Germinal center (tissue), 1 donor: ENCODE measurements at places on chromosomes 16 and 17.

GRCh38 chr16:89732142-89732917, 11.0 kb downstream of the ZNF276 start:
- no peak for DNase-seq

DNA sequence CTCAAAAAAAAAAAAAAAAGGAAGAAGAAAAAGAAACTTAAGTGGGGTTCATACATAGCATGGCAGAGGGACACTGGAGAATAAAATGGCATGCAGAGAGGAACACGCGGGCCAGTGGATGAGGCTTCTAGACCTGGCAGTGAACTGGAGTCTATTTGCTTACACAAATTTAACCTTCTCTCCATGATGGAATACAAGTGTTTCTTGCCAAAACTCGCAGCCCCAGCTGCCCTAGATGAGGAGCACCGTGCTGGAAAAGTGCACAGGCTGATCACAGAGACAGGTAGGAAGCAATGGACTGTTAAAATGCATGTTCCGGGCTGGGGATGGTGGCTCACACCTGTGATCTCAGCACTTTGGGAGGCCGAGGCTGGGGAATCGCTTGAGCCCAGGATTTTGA, 9.3 kb downstream of the SSTR2 start:
- DNase-seq = no peak

DNA sequence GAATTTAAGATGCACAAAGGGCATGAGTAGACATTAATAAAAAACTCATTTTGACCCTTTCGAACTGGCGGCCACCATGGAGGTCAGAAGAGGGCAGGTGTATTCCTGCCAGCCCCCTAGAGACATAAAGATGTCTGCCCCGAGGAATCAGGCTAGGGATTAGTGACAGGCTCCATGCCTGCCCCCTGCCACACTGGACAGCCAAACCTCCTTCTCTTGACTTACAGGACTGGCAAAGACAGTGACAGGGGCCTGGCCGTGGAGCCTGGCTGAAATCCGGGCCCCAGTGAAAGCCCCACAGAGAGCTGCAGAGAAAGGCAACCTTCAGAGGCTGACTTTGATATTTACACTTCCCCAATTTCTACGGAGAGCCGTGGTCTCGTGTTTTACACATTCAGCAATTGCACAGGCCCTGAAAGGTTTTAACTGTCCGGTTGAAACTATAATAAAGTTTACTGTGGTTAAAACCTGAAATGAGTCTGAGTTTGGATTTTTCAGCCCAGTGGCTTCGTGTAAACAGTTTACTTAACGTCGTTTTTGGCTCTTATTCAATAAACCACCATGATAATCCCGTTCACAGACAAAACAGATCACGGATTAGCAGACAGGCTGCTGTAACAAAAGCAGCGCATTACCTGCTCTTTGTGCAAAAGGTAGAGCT, 243.9 kb upstream of the MYOCD start:
- DNase-seq = peak; percentile 5

- no peak for DNase-seq
Measured at GRCh38 chr17:80956321-80957190, 35.1 kb upstream of the CHMP6 start.

GRCh38 chr17:75540923-75541503, 15.5 kb downstream of the LLGL2 start:
- DNase-seq = no peak

- no peak for DNase-seq
Measured at GRCh38 chr16:8326232-8326631, 264.1 kb downstream of the TMEM114 start.
